ENCODE measurements at places on chromosomes 6 and 20.

GRCh38 chr6:42889815-42890214 is 10.4 kb downstream of the RPL7L1 start:
- DNase-seq, result no peak

- DNase-seq, result no peak
Measured at GRCh38 chr20:63438121-63438520, 34.3 kb downstream of the KCNQ2 start.

GRCh38 chr6:1812487-1812886 is 202.8 kb downstream of the FOXC1 start:
- no peak for DNase-seq

- no peak for DNase-seq
Measured at GRCh38 chr20:59824711-59825562, 108.5 kb downstream of the SYCP2 start.

- peak; percentile 36 for DNase-seq
Measured at GRCh38 chr6:98769546-98769945, 64.8 kb upstream of the POU3F2 start.

GRCh38 chr6:163717106-163717764 is 302.7 kb downstream of the QKI start:
- no peak for DNase-seq

- DNase-seq, result no peak
Measured at GRCh38 chr6:31945154-31945506, 765 bp upstream of the CFB start.

- no peak for DNase-seq
Measured at GRCh38 chr20:21508230-21509078, 5.4 kb downstream of the NKX2-2 start.

- no peak for DNase-seq
Measured at GRCh38 chr20:22925613-22925983, 109.5 kb upstream of the SSTR4 start.

GRCh38 chr6:154460306-154461071 is 50.0 kb downstream of the CNKSR3 start:
- DNase-seq, result peak; percentile 70

DNA sequence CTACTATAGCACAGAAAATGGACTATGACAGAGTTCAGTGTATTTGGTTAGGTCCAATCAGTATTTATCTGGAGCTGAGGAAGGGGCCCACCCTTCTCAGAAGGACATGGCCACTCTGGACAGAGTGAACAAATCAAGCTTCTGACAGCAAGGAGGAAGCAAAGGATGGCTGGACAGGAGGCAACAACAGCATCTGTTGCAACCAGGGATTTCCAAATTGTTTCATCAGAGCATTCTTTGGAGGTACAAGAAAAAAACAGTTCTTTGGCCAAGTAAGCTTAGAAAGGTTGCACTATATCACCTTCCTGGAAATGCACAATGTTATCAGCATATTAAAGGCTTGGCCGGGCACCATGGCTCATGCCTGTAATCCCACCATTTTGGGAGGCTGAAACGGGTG is 118.7 kb upstream of the SLC22A16 start:
- no peak for DNase-seq

Measured in astrocyte of the spinal cord (primary cell).